ENCODE measurements at places on chromosomes 3 and 15.

GRCh38 chr3:94378322-94378721 is 315.5 kb downstream of the NSUN3 start:
- DNase-seq: no peak

DNA sequence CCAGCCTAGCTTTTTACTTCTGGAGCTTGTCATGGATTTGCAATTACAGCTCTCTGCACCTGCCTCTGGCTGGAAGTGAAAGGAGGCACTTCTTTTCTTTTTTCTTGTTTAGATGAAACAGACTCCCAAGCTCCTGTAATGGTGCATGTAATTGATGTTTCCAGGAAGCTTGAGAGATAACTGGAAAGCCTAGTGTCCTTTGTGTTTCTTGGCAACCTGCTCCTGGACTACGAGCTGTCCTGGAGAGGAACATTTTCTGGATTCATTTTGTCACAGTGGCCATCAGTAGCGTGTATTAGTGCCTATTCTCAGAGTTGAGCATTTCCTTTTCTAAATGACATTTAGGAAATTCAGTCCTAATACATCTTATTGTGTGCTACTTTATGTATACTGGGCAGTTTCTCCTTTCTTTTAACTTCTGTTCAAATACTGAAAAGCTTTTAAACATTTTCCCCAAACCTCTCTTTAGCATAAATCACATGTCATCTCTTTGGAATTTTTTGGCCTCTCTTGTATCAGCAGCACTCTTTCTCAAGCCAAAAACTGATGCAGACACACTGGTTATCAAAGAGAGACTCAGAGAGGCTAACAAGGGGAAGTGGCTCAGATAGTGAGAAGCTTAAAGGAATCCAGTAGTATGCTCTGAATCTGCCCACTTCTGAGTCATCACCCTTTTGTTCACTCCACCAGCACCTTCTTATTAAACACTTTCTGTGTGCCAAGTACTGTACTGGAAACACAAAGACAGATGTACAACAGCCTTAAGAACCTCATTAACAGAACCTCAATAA is 62.6 kb upstream of the SLC2A2 start:
- DNase-seq: peak; percentile 33

GRCh38 chr15:52491472-52491871 is 37.2 kb downstream of the MYO5A start:
- no peak for DNase-seq

GRCh38 chr3:128160661-128161060 is 7.4 kb downstream of the EEFSEC start:
- no peak for DNase-seq

DNA sequence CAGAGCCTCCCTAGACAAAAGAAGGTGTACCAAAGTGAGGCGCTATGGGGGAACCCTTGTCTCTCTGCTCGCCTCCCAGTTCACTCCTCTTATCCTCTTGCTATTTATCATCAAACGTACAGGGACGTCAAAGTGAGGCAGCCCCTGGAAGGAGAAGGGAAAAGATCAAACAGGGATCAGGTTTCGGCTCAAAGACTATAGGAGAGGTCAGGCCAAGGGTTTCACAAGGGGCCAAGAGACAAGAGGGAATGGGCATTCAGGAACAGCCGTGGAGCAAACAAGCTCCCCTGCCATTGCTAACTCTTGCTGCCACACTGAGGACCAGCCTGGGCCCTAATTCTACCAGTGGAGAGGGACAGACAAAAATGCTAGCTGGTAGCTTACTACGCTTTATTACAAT is 168.7 kb downstream of the GREM1 start:
- DNase-seq: no peak

GRCh38 chr3:143035466-143036211 is 34.3 kb downstream of the U2SURP start:
- DNase-seq: no peak

- DNase-seq: no peak
These were observed 130.1 kb downstream of the SRGAP3 start for GRCh38 chr3:9119331-9119730.
